ENCODE measurements at places on chromosomes 4 and X.

GRCh38 chrX:3154386-3154975 lies 113.2 kb downstream of the ARSF start:
- no peak overlapping the region for H3K27ac ChIP-seq
- H3K4me3 ChIP-seq, result no peak overlapping the region
- H3K27me3 ChIP-seq, result no peaks in the 10 kb centered on the region
- H3K4me1 ChIP-seq, result no peaks in the 10 kb centered on the region

DNA sequence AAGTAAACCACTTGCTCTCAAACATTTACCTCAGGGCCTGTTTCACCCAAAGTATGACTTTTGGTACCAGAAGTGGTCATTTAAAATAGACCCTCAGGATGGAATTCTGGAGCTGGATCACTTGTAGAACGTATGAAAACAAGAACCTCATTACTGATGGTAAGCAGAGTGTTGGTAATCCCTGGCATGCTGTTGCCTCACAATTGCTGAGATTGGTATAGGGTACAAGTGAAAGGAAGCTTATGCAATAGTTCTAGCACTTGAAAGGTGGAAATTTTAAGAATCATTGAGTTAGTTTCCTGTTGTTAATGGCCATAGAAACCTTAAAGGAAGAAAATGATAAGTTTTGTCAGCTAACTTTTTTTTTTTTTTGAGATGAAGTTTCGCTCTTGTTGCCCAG lies 22.3 kb upstream of the THOC2 start:
- DNase-seq, result no peak
- no peaks in the 10 kb centered on the region for H3K36me3 ChIP-seq
- H3K4me1 ChIP-seq, result no peaks in the 10 kb centered on the region
- no peak overlapping the region for H3K27ac ChIP-seq
- no peak overlapping the region for H3K4me3 ChIP-seq

GRCh38 chr4:114077610-114078009 lies 98.2 kb upstream of the ARSJ start:
- no peaks in the 10 kb centered on the region for H3K4me1 ChIP-seq
- no peak for DNase-seq
- H3K27ac ChIP-seq, result no peak overlapping the region
- no peaks in the 10 kb centered on the region for H3K27me3 ChIP-seq
- no peak overlapping the region for H3K4me3 ChIP-seq

- H3K4me1 ChIP-seq, result peaks cover 30% of the 10 kb centered on the region
- no peaks in the 10 kb centered on the region for H3K27me3 ChIP-seq
- H3K4me3 ChIP-seq, result peak within 1 kb of the TSS; percentile 75
- no peak for DNase-seq
- H3K27ac ChIP-seq, result peak within 1 kb of the TSS; percentile 98
- H3K36me3 ChIP-seq, result no peaks in the 10 kb centered on the region
Observed at GRCh38 chr4:101347267-101347556, at the start of gene PPP3CA. PPP3CA (minus strand) TSS chr4:101347526.

DNA sequence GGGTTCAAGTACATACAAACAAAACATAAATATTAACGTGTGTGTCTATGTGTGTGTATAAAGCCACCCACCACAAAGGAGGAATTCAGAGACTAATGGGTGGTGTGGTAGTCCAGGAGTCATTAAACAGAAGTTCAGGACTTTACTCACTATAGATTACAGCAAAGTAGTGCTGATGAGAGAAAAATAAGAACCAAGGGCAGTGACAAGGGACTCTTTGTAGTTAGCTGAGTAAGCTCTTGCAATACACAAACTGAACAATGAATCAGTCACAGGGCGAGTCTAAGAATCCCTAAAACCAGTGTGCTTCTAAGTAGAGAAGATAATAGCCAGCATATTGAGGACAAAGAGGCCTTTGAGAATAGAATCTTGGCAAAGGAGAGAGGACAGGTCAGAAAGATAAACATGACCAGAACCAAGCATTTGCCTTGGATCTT lies 232.4 kb downstream of the PPP3CA start:
- H3K4me1 ChIP-seq, result peaks cover 4% of the 10 kb centered on the region
- no peak overlapping the region for H3K4me3 ChIP-seq
- no peaks in the 10 kb centered on the region for H3K36me3 ChIP-seq
- no peak overlapping the region for H3K27ac ChIP-seq

GRCh38 chrX:42755815-42756214 lies 22.1 kb downstream of the PPP1R2C start:
- H3K27me3 ChIP-seq, result no peaks in the 10 kb centered on the region
- H3K4me1 ChIP-seq, result no peaks in the 10 kb centered on the region
- H3K4me3 ChIP-seq, result no peak overlapping the region

Measured in left lung (tissue), 14 donors.